ENCODE measurements at places on chromosomes 2 and 18.

DNA sequence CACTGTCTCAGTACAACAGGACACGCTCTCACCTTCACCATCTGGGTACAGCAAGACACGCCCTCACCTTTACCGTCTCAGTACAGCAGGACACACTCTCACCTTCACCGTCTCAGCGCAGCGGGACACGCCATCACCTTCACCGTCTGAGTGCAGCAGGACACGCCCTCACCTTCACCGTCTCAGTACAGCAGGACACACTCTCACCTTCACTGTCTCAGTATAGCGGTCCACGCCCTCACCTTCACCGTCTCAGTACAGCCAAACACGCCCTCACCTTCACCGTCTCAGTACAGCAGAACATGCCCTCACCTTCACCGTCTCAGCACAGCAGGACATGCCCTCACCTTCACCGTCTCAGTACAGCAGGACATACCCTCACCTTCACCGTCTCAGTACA is 109.9 kb upstream of the CTDP1 start:
- no peak for DNase-seq

- DNase-seq = no peak
These were observed 28.0 kb upstream of the ARHGEF4 start for GRCh38 chr2:130808482-130809268.

DNA sequence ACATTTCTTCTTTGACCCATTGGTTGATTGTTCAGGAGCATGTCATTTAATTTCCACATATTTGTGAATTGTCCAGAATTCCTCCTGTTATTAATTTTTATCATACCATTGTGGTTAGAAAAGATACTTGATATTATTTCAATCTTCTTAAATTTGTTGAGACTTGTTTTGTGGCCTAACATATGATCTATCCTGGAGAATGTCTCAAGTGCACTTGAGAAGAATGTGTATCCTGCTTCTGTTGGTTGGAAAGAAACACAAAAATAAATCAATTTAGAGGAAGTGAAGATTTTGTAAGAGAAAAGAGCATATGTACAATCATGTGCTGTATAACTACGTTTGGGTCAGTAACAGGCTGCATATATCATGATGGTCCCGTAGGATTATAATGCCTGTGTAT is 118.6 kb upstream of the CDC42EP3 start:
- peak; percentile 82 for DNase-seq

DNA sequence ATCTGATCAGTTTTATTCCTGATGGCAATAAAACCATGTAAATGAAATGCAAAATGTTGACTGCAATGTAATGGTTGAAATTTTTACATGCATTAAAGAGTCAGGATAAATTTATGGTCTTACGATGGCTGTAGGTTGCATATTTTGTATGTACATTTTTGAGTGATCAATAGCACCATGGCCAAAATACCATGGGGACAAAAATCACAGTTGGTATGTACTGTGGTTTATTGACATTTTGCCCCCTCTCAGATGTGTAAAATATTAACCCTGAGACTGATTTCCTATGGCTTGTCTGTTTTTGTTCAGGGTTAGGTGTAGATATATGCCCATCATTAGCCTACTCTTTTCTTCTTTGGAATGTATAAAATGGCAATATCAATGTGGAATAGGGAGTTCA is 138.1 kb downstream of the PARD3B start:
- DNase-seq = no peak

DNA sequence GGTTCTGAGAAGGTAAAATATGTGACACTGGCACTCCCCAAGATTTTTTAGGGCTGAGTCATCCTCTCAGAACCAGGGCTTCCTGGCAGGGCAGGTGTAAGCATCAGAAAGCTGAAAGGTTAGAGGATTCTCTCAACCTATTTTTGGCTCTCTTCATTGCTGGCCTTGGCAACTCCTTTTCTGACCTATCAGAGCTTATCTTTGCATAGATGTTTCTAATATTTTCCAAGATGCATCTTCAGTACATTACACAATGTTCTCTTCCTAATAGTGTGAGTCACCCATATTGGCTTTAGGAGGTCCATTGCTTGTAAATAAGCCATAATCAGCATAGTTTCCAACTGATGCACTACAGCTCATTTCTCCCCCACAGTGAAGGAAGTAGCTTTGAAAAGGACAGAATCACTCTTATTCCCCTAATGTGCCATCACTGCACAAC is 2008.4 kb upstream of the PIK3C3 start:
- peak; percentile 72 for DNase-seq

DNA sequence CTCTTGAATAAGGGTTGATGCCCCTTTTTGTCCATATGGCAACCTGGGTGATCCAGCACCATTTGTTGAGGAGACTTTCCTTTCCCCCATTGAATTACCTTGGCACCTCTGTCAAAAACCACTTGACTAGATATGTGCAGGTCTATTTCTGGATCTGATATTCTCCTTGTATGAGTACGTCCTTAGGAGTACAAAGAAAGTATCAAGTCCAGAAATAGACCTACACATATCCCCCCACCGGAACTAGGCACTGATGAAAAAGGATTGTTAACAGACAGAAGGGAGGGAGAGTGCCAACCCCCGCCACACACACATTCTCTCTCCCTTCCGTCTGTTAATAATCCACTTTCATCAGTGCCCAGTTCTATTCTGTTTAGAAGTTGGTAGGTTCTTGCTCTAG is 225.0 kb downstream of the TMEM163 start:
- DNase-seq = no peak

DNA sequence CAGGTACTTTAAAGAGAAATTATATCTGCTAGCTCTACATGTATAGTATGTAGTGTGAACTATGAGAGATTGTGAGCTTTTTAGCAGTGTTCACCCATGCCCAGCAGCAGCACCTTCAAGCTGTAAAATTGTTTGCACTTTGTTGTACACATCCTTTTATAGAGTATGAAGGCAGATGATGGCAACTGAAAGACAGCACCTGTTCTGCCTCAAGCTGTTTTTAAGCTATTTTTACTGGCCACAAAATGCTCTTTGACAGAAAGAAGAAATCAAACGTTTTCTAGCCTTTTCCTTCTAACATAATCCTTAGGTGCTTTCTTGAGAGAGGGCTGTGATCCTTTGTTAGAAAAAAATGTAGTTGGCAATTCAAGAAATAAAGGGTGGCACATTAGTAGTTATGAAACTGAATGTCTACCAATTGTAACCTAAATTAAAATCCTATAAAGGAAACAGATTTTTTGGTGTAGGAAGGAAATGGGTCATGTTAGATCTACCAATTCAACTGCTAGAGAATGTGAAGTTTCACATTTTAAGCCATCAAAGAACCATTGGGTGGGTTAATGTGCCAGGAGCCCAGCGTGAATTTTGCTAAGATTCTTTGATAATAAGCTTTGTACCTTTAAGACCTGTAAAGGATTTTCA is 59.5 kb downstream of the R3HDM1 start:
- DNase-seq = no peak

GRCh38 chr2:31823558-31823957 is 187.2 kb downstream of the MEMO1 start:
- no peak for DNase-seq

- no peak for DNase-seq
These were observed 66.5 kb downstream of the CABLES1 start for GRCh38 chr18:23201741-23202140.

- DNase-seq = no peak
These were observed 12.3 kb downstream of the CROCC2 start for GRCh38 chr2:240918258-240919091.

DNA sequence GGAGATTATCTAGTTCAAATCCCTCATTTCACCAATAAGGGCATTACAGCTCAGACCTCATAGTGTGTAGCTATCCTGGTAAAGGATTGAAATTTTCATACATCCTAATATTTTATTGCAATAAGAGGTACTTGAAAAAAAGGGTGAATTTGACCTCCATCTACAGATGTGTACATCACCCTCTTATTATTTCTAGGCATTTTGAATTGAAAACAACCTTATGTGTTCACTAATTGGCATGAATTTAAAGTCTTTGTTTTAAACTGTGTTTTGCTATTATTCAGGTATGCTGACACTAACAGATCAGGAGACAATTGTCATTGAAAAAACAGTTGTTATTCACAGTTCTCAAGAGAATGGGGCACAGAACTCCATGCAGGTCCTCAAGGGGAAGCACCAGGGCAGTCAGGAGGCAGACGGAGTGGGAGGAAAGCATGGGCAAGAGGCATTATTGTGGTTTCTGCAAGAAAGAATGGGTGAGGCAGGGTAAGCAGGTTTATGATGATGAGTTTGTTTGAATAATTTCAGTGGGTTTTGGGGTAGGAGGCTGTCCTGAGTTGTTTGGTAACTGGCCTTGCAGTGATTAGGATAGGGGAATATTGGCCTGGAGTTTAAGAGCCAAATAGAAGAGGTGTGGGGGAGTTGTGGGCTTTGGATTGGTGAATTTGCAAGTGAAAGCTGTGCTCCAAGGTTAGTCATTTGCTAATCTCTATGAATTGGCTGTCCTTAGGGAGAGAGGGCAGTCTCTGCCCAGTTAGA is 194.6 kb downstream of the GPD2 start:
- DNase-seq = no peak

GRCh38 chr2:3778851-3779495 is 75.6 kb downstream of the DCDC2C start:
- no peak for DNase-seq

- no peak for DNase-seq
These were observed 342.9 kb downstream of the SUCLG1 start for GRCh38 chr2:84116143-84116542.

DNA sequence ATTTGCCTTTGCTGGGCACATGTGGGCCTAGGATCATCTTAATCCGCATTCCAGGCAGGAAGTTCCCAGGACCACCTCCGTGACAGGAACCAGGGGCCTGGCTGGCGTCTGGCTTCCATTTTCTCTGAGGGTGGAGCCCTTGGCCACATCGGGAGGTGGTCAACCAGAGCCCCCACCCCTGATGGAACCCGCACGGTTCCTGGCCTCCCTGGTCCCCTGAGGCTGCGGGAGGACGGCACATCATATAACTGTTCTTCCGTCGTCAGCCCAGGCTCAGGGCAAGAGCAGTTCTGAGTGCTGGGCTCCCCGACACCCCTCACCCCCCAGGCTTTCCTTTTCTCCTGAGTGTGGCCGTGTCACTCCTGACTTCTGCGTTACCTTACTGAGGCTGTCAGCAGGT is 13.5 kb downstream of the ESPNL start:
- no peak for DNase-seq

- DNase-seq = no peak
These were observed 52.3 kb downstream of the TCF7L1 start for GRCh38 chr2:85185431-85185940.

DNA sequence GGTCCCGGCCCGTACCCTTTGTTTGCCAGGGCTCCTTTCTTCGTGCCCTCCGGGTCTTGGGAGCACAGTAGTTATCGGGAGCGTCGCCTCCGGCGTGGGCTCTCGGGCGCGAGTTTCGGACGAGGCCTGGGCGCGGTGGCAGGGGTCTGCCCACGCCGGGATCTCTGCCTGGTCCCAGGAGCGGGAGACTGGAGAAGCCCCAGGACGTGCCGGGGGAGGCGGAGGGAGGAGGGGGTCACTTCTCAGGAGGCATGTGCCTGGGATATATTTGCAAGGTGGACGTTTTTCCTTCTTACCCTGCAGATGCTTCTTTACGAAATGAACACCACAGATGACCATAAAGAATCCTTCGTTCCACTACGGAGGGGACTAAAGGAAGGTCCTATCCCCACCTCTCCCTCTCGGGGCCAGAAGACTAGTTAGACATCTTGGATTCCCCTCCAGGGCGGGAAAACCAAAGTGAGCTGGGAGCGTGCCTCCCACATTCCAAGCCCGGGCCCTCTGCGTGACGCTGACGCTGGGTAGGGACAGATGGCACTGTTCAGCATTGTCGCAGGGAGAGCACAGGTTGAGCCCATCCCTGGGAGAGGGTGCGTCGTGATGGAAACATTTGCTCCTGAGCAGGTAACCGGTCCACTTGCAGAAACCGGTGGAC is 483 bp upstream of the FHL2 start:
- no peak for DNase-seq

DNA sequence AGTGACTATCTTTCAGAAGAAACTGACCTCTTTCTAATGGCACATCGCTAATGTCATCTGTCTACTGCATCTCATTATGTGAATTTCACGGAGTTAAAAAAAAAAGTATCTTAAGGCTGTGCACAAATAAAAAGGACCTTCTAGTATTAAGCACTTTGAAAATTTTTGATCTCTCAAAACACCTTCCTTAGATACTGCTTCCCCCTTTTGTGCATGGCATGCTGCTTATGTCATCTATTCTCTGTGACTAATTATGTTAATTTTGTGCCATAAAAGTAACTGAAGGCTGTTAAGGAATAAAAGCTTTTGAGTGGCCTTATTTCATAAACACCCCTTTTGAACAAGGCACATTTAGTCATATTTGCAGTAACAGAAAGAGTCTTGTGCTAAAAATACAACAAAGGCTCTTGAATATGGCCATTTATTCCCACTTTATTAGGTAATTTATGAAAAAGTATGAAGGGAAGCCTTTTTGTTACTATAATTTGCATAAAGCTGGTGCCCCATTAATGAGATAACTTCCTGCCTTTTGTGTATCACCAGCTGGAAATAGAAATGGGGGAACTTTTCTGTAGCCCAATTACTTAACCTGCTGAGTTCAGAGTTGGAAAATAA is 1412.0 kb upstream of the ZEB2 start:
- DNase-seq = no peak

- no peak for DNase-seq
These were observed 5.0 kb downstream of the SNED1 start for GRCh38 chr2:241003369-241003768.

- DNase-seq = peak; percentile 61
These were observed 216.5 kb upstream of the FN1 start for GRCh38 chr2:215652388-215652787.

DNA sequence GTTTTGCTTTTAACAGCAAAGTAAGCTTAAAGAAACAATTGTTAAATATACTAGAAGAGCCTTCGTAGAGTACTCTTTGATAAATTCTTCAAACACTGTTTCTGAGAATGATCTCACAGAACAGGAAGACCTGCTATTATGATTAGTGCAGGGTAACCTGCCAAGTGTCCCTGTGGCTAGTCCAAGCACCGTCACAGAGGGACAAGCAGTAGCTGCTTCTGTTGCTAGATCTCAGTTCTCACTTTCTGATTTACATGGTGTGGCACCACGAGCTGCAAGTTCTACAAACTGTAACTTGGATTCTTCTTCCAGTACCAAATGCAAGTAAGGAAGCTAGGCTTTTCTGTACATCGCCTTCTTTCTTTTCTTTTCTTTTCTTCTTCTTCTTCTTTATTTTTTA is 121.5 kb downstream of the PIEZO2 start:
- DNase-seq = no peak

GRCh38 chr2:54942373-54942772 is 107.9 kb downstream of the RTN4 start:
- no peak for DNase-seq

GRCh38 chr2:234243871-234244565 is 193.5 kb downstream of the SPP2 start:
- peak; percentile 32 for DNase-seq

DNA sequence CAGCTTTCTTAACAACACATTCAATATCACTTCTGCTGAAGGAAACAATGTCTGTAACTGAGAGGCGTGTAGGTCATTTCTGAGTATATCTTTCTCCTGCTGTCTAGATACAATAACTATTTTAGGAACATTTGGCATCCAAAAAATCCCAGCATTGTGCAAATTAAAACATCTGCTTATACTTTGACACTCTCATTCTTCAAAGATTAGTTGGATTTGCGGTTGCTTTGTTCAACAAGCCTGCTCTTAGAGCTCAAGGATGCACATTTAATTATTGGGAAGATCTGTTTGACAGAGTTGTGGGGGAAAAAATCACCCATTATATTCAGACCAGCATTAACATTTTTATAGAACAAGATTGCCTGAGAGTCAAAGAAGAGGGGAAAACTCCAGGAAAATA is 449.5 kb upstream of the HNRNPA3 start:
- DNase-seq = peak; percentile 53

GRCh38 chr2:183204397-183204796 is 80.2 kb downstream of the NUP35 start:
- DNase-seq = no peak

GRCh38 chr18:57433482-57433881 is 1.7 kb upstream of the ONECUT2 start:
- DNase-seq = no peak
